ENCODE measurements at places on chromosomes 6 and 20. TPM values are rescaled to one million over a fixed set of nuclear protein-coding genes. Genes with fewer than 3 reads are reported as not detected.

DNA sequence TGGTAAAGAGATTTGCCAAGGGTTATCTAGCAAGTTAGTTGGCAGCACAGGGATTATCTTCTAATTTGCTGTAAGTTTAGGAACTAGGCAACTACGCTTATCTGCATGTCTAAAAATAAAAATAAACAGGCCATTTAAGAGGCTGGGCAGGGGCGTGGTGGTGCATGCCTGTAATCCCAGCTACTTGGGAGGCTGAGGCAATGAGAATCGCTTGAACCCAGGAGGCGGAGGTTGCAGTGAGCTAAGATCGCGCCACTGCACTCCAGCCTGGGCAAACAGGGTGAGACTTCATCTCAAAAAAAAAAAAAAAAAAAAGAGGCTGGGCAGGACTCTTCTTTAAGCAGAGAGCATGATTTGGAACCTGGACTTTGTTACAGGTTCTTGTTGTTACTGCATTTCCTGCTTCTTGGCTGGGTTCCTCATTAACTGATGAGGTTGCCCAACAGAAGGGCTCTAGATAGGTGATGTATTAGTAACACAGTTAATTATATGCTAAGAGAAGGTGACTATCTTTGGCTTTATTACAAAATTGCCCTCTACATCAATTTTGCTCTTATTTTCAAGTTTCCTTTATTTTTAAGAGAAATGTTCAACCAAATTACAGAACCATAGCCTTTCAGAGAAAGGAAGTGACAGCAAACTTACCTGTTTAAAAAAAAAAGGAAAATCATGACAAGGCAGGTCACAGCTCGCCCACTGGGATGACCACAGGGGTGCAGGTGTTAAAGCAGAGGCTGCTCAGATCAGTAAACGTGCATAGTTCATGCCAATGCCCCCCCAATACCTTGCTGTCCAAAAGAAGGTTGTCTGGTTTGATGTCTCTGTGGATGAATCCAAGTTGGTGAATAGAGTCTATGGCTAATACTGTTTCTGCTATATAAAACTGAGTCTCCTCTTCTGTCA lies 32.5 kb downstream of the STK38 start:
- H3K4me3 ChIP-seq, result no peak overlapping the region
- no peaks in the 10 kb centered on the region for H3K27me3 ChIP-seq
- no peaks in the 10 kb centered on the region for H3K4me1 ChIP-seq
- no peak overlapping the region for H3K27ac ChIP-seq
- no peak for DNase-seq

MLN gene
- total RNA-seq, result not detected

GRCh38 chr6:142385352-142385751 lies 83.5 kb downstream of the ADGRG6 start:
- H3K27me3 ChIP-seq, result no peaks in the 10 kb centered on the region
- H3K36me3 ChIP-seq, result no peaks in the 10 kb centered on the region
- H3K4me3 ChIP-seq, result no peak overlapping the region
- no peak for DNase-seq
- no peak overlapping the region for H3K27ac ChIP-seq

GRCh38 chr6:7692453-7692784 lies 33.5 kb upstream of the BMP6 start:
- no peak overlapping the region for H3K4me3 ChIP-seq
- peaks cover 5% of the 10 kb centered on the region for H3K27me3 ChIP-seq
- H3K4me1 ChIP-seq, result peaks cover 2% of the 10 kb centered on the region
- no peaks in the 10 kb centered on the region for H3K36me3 ChIP-seq
- no peak overlapping the region for H3K27ac ChIP-seq
- no peak for DNase-seq

GRCh38 chr6:136767570-136768309 lies 24.5 kb downstream of the MAP3K5 start:
- peaks cover 19% of the 10 kb centered on the region for H3K4me1 ChIP-seq
- no peak overlapping the region for H3K4me3 ChIP-seq
- DNase-seq, result no peak
- no peaks in the 10 kb centered on the region for H3K27me3 ChIP-seq
- no peaks in the 10 kb centered on the region for H3K36me3 ChIP-seq

- no peak overlapping the region for H3K4me3 ChIP-seq
- no peaks in the 10 kb centered on the region for H3K4me1 ChIP-seq
- no peak for DNase-seq
Measured at GRCh38 chr6:135085700-135086413, 31.2 kb upstream of the HBS1L start.

CNR1 gene
- 0.28 TPM for total RNA-seq

GRCh38 chr6:117907601-117908245 lies 659 bp downstream of the SLC35F1 start:
- no peaks in the 10 kb centered on the region for H3K4me1 ChIP-seq
- DNase-seq, result no peak
- no peaks in the 10 kb centered on the region for H3K36me3 ChIP-seq
- peaks cover 41% of the 10 kb centered on the region for H3K27me3 ChIP-seq
- peak overlapping the region; percentile 25 for H3K27ac ChIP-seq
- peak overlapping the region; percentile 76 for H3K4me3 ChIP-seq

TGM2 gene
- 271 TPM for total RNA-seq

All from heart left ventricle (tissue), 16 donors.